Activated CD4-positive, alpha-beta T cell treated with anti-CD3 and anti-CD28 coated beads for 36 hours (primary cell): ENCODE measurements at places on chromosomes 3 and 15. TPM values are rescaled to one million over a fixed set of nuclear protein-coding genes. Genes with fewer than 3 reads are reported as not detected.

GRCh38 chr15:31332020-31332680 is 5.5 kb downstream of the KLF13 start:
- H3K27ac ChIP-seq: peak overlapping the region; percentile 79
- H3K4me3 ChIP-seq: peak overlapping the region; percentile 97
- H3K27me3 ChIP-seq: no peaks in the 10 kb centered on the region

- no peak overlapping the region for H3K27ac ChIP-seq
- no peaks in the 10 kb centered on the region for H3K4me1 ChIP-seq
- no peak for DNase-seq
- H3K4me3 ChIP-seq: no peak overlapping the region
- H3K27me3 ChIP-seq: peaks cover 4% of the 10 kb centered on the region
Observed at GRCh38 chr3:144433006-144433405, 461.4 kb downstream of the DIPK2A start.

- peak; percentile 68 for DNase-seq
- peak overlapping the region; percentile 91 for H3K4me3 ChIP-seq
- no peaks in the 10 kb centered on the region for H3K27me3 ChIP-seq
- peaks cover 54% of the 10 kb centered on the region for H3K36me3 ChIP-seq
Observed at GRCh38 chr3:129118745-129119144, 2.9 kb downstream of the RAB43 start.

DNA sequence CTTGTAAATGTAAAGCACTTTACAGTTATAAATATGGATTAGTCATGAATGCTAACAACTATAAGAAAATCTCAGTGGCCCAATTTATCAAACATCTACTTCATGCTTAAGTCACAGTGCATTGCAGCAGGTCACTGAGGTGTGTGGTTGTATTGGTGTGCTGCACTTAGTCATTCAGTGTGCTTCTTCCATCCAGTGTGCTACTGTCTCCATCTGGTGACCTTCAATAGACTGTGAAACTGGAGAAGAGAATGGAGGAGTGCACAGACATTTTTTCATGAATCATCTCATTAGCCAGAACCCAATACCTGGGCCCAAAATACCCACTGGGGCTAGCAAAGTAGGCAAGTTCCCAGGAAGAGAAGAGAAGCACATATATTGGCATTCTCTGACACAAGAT is 199.6 kb downstream of the SHOX2 start:
- no peak for DNase-seq
- H3K27ac ChIP-seq: no peak overlapping the region
- no peaks in the 10 kb centered on the region for H3K4me1 ChIP-seq
- H3K27me3 ChIP-seq: no peaks in the 10 kb centered on the region
- H3K4me3 ChIP-seq: no peak overlapping the region
- H3K36me3 ChIP-seq: no peaks in the 10 kb centered on the region

DNA sequence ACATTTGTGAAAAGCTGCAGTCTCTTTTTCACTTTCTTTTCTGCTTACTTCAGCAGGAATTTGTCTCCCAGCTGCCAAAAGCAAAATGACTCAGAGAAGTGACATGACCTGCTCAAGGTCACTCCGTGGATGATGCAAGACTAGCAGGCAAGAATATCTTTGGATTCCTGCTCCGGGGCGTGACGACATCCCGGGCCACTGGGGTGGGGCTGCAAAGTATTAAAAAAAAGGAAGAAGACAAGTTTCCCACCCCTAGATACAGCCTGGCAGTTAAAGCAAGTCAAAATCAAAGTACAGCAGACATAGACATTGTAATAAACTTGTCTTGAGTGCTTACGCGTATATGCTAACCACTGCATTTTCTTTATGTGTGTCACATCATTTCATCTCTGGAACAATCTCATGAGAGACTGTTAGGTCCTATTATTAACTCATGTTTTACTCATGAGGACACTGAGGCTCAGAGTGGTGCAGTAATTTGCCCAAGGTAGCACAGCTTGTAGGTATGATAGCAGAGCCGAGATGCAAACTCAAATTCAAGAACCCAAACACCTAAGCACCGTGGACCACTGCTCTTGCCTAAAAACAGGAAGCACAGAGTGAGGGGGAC is 485.2 kb upstream of the PROK2 start:
- peaks cover 68% of the 10 kb centered on the region for H3K4me1 ChIP-seq
- H3K4me3 ChIP-seq: no peak overlapping the region
- H3K27me3 ChIP-seq: peaks cover 3% of the 10 kb centered on the region
- DNase-seq: peak; percentile 38

Gene LRRC31
- not detected for total RNA-seq

Gene CA12
- total RNA-seq: 0.46 TPM

Gene AGBL1
- 0.05 TPM for total RNA-seq
